Progenitor cell of endocrine pancreas (in vitro differentiated cells): ENCODE measurements at places on chromosomes 12 and 14. TPM values are rescaled to one million over a fixed set of nuclear protein-coding genes. Genes with fewer than 3 reads are reported as not detected.

GRCh38 chr14:72516936-72517700 lies 376.8 kb downstream of the DPF3 start:
- DNase-seq: peak; percentile 59

DNA sequence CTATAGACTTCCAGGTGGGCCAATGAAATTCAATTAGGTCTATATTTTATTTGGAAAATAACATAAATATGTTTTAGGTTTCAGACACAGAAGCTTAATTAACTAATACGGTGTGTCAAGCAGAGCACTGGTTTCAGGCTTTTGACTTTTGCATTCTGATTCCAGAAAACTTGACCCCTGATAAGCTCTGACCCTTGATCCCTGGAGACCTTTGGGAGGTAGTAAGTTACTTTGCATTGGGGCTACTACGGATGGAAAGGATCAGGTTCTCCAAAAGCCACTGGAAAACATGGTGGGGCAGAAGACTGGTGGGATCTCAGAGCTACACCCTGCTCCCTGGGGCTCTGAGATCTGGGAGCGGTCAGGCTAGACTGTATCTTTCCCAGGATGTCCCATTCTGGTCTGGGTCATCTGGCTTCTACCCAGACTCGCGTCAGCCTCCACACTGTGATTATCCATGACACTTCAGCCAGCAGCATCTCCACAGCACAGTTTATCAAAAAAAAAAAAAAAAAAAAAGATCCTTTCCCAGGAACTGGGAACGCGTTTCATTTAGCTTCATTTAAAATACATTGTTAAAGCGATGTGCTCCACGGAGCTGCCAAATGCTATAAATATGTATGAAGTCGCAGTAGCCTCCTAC lies 17.8 kb upstream of the EMP1 start:
- no peak for DNase-seq

DNA sequence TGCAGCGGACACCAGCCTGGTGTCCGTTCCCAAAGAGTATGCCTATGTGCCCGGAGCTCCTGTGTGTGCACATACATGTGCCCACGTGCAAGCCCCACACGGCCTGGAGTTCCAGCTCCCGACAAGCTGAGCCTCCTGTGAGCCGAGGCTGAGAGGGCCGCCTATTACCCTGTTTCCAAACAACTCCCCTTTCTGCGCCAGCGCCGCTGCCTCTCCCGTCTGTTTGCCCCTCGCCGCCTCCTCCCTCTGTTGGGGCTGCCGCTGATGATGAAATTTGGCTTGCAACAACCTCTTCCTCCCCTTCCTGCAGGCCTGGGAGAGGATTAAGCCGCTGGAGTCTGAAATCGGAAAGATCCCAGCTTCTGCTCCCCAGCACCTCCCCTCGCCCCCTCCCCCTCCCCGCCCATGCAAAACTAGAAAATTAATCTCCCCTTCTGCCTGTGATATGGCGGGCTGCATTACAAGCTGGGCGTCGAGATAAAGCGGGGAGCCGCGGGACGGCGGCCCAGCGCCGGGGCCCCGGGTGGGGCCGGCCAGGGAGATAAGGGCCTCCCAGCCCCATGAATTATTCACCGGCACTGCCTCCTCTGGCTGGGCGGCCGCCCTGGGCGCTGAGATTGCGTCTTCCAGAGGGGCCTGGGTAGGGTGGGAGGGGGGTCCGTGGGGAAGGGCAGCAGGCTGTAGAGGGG lies 6.8 kb upstream of the ASIC1 start:
- no peak for DNase-seq

Gene NAA30
- 21.4 and 24.2 TPM in 2 replicates for total RNA-seq

DNA sequence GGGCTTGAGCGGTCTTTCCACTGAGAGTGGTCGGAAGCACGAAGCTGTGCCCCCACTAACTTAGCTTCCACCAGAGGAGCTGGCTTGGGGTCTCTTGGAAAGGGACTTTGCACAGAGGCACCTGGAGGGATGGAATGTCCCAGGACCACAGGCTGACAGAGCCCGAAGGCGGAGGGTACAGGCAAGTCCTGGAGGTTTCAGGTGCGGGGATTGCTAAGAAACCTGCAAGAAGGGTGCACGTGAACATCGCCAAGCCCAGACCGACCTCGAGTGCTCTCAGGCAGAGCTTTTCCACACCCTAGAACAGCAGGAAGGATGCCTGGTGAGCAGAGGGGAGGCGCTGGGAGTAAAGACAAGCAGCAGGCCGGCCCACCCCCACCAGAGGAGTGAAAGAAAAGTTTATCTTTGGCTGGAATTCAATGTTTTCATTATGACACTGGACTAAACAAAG lies 61.6 kb downstream of the SERPINA3 start:
- DNase-seq: no peak

Gene MYF6
- total RNA-seq: 0.33 TPM in 1 of 2 replicates, not detected in the other

GRCh38 chr12:100106861-100107260 lies 35.8 kb downstream of the BLTP3B start:
- no peak for DNase-seq

Gene DAO
- total RNA-seq: not detected in 2 replicates

DNA sequence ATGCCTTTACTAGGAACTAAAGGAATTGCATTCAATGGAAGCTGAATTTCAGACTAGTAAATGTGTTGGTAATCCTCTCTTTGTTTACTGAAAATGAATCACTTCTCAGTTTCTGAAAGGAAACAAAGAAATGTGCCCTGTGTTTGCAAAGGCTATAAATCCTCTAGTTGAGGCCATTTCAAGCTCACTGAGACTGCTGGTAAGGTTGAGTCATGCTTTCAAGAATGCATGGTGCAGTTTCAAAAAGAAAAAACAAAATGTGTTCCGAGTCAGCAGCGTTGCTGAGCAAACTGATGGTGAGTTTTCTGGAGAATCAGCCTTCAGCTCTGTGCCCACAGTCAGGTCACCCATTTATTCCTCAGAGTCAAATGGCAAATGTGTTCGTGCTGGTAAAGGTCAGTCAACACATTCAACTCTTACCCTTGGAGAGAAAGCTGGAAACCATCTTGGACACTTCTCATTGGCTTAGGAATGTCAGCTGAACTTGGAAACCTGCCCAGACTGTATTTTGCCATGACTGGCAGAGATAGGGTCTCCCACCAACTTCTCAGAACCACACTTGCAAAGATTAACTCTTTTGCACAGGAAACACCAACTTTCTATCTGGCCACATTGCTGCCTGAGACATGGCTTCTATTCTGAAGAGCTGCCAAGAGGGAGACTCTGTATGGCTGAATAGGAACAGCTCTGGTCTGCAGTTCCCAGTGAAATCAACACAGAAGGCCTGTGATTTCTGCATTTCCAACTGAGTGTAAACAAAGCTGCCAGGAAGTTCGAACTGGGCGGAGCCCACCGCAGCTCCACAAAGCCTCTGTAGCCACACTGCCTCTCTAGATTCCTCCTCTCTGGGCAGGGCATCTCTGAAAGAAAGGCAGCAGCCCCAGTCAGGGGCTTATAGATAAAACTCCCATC lies 484.4 kb downstream of the ATP23 start:
- no peak for DNase-seq

Gene HOXC5
- 2.7 and 4.6 TPM in 2 replicates for total RNA-seq

Gene CPM
- 28.0 and 32.1 TPM in 2 replicates for total RNA-seq

Gene DCTN2
- 144 and 153 TPM in 2 replicates for total RNA-seq

Gene GPRC5D
- total RNA-seq: not detected in 2 replicates

Gene DDX47
- total RNA-seq: 115 TPM in 2 replicates

Gene DCN
- total RNA-seq: 0.55 TPM in 1 of 2 replicates, not detected in the other

- DNase-seq: no peak
Observed at GRCh38 chr12:2673966-2674810, 120.6 kb upstream of the FKBP4 start.

Gene TSPAN9
- 30.4 and 30.9 TPM in 2 replicates for total RNA-seq

DNA sequence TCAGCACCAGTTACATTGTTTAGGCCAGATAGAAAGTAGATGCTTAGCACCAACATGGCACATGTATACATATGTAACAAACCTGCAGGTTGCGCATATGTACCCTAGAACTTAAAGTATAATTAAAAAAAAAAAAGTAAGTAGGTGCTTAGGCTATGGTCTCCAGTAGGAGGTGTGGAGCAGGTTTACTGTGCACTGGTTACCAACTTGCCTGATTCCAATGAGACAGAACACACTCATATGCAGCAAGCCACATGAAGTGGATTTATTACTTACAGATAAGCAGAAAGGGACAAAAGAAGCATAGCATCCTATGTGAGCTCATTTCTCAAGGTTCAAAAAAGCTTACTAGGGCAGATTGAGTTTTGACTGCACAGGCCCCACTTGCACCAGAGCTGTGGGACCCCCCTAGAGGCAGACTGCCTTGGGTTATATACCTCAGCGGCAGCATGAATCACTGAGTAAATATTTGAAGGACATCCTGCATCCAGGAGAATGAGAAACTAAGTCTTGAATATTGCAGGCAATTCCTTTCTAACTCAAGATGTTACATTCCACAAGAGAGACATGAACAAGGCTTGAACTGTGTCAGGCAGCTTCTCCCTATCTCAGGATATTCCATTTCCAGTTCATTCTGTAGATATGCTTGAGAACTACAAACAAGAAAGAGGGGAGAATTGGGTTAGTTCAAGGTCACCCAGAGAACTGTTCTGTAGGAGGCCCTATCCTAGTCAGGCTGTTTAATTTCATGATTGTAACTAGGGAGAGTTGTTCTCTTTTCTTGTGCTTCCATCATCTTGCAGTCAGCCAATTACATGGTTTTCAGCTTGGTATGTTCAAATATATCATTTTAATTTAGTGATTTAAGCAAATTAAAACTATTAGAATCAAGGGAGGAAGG lies 30.1 kb downstream of the LRFN5 start:
- DNase-seq: no peak

Gene COX8C
- 1.1 TPM in 1 of 2 replicates, not detected in the other for total RNA-seq

Gene KRT6B
- not detected in 2 replicates for total RNA-seq

- no peak for DNase-seq
Observed at GRCh38 chr14:102771144-102771543, 6.1 kb upstream of the TRAF3 start.

DNA sequence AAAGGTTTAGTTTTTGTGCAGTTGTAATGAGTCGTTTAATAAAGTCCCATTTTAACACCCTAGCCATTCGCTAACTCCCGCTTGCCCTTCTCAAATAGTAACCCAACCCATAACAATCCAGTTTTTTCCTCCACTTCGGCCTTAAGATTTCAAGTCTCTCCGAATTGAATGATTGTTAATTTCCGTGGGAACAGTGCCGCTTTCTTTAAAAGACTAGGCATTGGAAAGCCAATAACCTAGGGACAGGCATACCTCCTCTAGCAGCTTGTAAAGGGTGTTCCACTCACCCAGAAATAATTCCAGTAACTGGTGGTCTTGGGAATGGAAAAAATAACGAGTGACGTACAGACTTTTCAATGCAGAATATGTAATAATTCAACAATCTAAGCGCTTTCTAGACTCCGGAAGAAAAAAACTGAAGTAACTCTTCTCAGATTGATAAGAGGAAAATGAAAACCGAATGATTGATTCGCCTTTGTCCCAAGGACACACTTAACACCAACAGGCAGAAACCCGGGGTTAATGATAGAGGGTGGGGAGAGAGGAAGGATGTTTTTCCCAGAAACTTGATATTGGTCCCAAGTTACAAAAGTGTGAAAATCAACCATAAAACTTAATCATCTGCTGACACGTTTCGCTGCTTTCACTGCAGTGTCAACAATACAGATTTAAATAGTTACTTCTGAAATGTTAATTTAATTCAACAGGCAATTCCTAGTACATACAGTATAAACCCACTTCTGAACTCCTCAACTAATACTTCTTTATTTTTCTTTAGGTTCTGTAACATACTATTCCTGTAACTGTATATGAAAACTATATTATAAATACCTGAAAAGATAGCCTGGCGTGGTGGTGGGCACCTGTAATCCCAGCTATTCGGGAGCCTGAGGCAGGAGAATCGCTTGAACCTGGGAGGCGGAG lies 1.0 kb upstream of the SINHCAF start:
- no peak for DNase-seq

GRCh38 chr12:84696908-84697540 lies 215.6 kb downstream of the SLC6A15 start:
- no peak for DNase-seq

- no peak for DNase-seq
Observed at GRCh38 chr12:88630561-88630960, 50.3 kb upstream of the KITLG start.

DNA sequence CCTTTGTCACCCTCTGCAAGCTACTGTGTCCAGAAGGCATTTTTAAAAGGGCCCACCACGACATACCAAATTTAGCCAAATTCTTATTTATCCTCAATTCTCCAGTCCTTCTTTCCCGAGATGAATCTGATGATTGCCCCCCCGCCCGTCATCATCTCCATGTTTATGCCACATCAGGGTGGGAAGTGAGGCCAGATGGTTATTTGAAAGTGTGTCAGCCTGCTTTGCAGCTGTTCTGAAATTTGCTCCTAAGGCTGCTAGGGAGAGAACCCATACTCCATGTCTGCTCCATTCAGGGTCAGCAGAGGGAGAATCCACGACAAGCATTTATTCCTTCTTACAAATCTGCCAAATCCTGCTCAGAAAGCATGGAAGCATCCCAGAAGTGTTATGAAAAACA lies 337.8 kb downstream of the ADAMTS20 start:
- DNase-seq: no peak
